ENCODE measurements at places on chromosomes 16 and 17.

- DNase-seq, result no peak
Observed at GRCh38 chr16:14372471-14372870, 257.6 kb downstream of the PARN start.

- no peak for DNase-seq
Observed at GRCh38 chr16:4212211-4212933, 29.5 kb downstream of the SRL start.

DNA sequence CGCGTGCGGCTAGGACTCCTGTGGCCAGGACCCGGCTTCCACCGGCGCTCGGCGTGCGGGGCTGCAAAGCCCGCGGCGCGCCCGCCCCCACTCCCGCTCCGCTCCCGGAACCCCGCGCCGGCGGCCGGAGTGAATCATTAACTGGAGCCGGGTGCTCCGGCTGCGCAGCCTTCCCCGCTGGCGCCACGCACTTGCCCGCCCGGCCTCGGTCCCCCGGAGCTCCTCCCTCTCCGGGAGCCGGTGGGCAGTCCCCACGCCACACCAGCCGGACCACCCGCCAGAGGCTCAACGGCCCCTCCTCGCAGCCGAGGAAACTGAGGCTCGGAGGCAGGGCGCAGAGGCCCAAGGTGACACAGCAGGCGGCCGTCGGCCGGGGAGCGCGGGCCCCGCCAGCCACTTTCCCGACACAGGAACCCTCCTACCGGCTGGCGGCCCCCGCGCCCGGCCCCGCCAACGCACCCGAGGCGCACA is 580 bp downstream of the BCAR1 start:
- DNase-seq, result no peak

DNA sequence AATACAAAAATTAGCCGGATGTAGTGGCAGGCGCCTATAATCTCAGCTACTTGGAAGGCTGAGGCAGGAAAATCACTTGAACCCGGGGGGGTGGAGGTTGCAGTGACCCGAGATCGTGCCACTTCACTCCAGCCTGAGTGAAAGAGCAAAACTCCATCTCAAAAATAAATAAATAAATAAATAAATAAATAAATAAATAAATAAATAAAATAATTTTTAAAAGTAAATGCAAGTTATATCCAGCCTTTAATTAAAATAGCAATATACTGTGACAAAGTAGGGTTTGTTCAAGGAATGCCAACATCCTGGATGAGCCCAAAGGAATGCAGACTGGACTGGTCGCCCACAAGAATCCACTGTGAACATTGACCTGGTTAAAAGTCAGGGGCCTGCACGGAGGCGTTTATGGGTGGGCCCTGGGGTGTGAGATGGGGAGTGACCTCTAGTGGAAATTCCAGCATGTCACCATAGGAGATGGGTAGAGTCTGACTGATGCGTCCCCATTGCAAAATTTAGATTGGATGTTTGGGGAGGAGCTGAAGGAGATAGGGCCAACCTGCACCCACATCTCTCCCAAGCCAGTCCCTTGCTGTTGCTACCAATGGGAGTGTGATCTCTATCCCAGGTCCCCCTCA is 9.7 kb upstream of the PIK3R5 start:
- DNase-seq, result no peak

- no peak for DNase-seq
Observed at GRCh38 chr16:60729051-60729450, 1307.2 kb downstream of the CDH8 start.

DNA sequence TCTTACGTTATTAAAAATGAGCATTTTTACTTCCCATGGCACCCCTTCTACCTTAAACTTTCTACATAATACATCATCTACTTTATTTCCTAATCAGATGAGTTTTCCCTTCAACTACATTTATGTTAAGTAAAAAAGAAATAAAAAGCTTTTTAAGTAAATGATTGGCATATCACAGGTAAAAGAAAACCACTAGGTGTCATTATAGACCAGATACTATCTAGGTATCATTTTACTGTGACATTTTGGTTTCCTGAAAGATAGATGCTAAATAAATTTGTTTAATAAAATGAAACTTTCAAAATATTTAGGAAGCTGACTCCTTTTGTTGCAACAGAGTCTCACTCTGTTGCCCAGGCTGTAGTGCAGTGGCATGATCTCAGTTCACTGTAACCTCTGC is 3.8 kb upstream of the CMTM1 start:
- DNase-seq, result no peak

DNA sequence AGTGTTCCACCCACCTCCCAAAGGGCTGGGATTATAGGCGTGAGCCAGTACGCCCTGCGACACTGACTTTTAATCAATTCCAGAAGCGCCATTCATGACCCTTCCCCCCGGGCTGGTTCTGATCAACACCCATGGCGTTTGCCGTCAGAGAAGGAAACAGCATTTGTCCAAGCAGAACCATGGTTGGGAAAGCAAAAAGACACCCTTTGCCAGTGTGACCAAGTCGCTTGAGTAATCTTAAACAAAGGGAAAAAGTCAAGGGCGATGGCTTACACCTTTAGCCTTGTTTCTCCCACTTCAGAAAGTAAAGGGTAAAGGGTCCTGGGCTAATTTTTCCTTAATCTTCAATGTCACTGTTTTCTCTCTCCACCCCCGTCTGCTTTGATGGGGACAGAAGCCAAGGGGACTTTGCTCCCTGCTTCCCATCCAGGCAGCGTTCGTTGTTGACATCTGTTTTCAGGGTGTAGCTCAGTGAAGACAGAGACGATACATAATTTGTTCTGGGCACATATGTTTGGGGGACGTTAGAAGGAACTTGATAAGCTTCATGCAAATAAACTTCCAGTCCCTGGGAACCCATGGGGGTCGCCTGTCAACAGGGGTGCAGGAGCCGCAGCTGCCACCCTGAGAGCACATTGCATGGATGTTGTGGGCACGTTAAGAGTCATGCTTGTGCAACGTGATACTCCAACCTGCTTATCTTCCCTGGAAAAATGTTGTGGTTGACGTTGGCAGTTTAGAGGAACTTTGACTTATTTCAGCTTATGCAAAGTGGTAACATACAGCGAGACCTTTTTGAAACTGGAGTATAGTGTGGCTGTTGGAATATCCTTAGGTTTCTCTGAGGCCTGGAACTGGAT is 50.6 kb upstream of the TANGO6 start:
- DNase-seq, result no peak

DNA sequence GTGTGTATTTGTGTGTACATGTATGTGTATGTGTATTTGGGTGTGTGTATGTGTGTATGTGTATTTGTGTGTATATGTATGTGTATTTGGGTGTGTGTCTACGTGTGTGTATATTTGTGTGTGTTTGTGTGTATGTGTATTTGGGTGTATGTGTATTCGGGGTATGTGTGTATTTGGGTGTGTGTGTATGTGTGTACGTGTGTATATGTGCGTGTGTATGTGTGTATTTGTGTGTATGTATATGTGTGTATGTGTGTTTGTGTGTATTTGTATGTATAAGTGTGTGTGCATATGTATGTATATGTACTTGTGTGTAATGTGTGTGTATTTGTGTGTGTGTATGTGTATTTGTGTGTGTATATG is 62.0 kb downstream of the HAPSTR1 start:
- DNase-seq, result no peak

GRCh38 chr17:69609473-69610305 is 195.2 kb downstream of the MAP2K6 start:
- DNase-seq, result no peak

- no peak for DNase-seq
Observed at GRCh38 chr17:73179878-73180277, 13.0 kb upstream of the COG1 start.

- DNase-seq, result no peak
Observed at GRCh38 chr17:64240741-64241347, 22.2 kb downstream of the TEX2 start.

- DNase-seq, result no peak
Observed at GRCh38 chr17:76485569-76485968, 15.7 kb downstream of the RHBDF2 start.

DNA sequence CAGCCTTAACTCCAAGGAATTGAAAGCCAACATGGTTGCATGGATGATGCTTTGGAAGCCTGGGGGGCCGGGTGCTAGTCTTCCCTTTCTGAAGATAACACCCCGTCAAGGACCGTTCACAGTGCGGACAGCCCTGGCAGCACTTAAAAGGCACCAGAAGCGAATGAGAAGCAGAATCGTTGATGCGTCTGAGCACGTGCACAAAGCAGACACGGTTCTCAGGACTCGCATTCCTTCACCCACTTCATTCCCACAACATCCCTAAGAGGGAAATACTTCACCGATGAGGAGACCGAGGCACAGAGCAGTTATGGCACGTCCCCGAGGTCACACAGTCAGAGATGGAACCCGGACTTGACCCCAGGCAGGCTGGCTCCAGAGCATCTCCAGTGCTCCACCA is 14.2 kb downstream of the TRPV1 start:
- no peak for DNase-seq

- DNase-seq, result no peak
Observed at GRCh38 chr17:82848022-82848592, 8.3 kb upstream of the ZNF750 start.

GRCh38 chr17:42179335-42179734 is 1.6 kb downstream of the KCNH4 start:
- no peak for DNase-seq

GRCh38 chr16:82819286-82819685 is 192.5 kb downstream of the CDH13 start:
- DNase-seq, result no peak

- no peak for DNase-seq
Observed at GRCh38 chr16:76311260-76311659, 34.1 kb downstream of the CNTNAP4 start.

- no peak for DNase-seq
Observed at GRCh38 chr16:62100651-62101050, 64.4 kb upstream of the CDH8 start.

DNA sequence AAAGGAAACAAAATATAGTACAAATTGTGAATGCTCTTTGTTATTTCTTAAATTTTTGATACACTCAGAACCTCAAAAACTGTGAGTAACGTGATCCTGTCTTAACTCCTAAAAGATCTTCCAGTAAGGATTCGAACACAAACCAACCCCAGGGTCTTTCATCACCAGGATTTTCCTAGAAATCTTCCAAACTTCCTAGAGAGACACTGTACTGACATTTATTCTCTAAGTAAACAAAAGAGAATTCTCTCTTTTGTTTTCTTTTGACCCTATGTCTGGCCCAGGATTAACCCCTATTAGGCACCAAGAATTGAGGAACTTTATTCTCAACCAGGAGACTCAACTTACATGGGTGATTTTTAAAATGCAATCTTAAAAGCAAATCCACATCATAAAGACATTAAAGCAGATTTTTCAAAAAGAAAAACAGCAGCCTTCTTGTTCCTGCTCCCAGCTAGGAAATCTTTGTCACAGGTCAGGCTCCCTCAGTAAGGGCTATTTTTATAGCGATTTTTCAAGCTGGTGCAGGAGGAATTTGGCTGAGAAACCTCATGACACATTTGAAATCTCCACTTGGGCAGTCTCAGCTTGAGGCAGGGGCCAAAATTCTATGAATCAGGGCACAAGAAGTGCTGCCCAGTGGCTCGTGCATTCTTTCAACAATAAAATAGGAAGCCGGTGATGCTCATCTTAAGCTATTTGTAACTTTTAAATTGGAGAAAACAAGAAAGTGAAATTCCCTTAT is 6.2 kb upstream of the SMG1 start:
- DNase-seq, result no peak

GRCh38 chr16:50252082-50252611 is 14.2 kb upstream of the ADCY7 start:
- DNase-seq, result no peak

- no peak for DNase-seq
Observed at GRCh38 chr17:55760643-55761355, 9.9 kb downstream of the PCTP start.

DNA sequence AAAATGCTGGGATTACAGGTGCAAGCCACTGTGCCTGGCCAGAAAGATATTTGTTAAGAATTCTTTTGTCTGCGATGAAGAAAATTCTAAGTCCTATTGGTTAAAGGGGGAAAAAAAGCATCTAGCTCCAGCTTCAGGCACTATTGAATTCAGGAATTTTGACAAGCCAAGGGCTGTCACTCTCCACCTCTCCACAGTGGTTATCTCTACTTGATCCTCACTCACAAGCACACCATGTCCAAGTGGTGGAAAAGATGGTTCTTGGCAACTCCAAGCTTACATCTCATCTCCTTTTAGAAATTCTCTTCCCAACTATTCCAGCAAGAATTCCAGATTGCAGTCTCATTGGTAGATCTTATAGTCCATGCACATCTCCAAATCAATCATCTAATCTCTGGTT is 7.1 kb downstream of the RBFOX1 start:
- DNase-seq, result no peak

DNA sequence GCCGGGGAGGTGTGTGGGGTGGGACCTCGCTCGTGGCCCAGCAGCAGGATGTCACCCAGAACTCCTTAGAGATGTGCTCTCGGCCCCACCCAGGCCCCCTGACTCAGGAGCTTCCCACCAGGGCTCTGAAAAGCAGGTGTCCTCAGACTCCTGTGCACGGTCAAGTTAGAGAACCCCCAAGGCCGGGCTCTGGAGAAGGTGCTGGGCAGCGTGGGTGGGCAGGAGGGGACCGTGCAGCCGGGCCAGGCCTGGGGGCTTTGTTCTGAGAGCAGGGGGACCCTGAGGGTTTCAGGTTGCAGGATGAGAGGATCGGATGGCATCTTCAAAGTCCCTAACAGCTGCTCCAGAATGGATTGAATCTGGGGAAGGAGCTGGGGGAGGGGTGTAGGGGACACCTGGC is 164.4 kb upstream of the CIBAR2 start:
- no peak for DNase-seq

DNA sequence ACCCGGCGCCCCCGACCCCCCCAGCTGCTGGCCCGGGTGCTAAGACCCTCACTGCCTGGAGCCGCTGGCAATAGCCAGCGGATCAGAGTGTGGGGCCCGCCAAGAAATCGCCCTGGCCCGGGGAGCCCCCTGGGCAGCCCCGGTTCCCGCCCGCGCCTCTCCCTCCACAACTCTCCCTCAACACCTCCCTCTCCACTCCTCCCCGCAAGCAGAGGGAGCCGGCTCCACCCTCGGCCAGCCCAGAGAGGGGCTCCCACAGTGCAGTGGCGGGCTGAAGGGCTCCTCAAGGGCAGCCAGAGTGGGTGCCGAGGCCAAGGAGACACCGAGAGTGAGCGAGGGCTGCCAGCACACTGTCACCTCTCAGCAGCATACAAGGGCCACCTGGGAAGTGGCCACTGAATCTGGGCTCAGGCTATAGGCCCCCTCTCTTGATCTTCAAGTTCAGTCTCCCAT is 385.5 kb downstream of the SEC14L1 start:
- no peak for DNase-seq

DNA sequence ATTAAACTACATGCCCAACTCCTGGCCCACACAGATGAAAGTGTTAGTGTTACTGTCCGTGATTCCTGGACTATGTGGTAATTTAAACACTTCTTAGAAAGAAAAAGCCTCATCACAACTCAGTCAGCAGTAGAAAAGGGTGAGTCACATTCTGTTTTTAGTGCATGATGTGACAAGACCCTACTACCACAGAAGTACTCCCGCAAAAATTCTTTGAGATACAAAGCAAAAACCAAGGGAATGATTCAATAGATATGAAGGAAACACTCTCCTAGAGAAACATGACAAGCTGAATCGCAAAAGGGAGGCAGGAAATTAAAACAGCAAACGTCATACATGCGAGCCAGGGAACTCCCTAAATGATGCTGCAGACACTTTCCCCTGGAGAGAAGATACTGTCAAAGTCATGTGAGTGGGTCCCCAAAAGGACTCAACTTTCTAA is 14.4 kb downstream of the SNN start:
- no peak for DNase-seq

GRCh38 chr17:31798205-31798724 is 60.8 kb downstream of the COPRS start:
- DNase-seq, result no peak

- no peak for DNase-seq
Observed at GRCh38 chr16:49822649-49823370, 33.1 kb downstream of the ZNF423 start.

- DNase-seq, result no peak
Observed at GRCh38 chr16:2244301-2244700, 7.1 kb downstream of the ECI1 start.
